Transverse colon (tissue), 4 donors: ENCODE measurements at places on chromosomes 12 and 14. TPM values are rescaled to one million over a fixed set of nuclear protein-coding genes. Genes with fewer than 3 reads are reported as not detected.
A peak's percentile ranks its signal among the peaks of the same experiment; 100 is the strongest.

NR2C1 gene
- total RNA-seq: 25.1 TPM

SCN8A gene
- 6.8 TPM for total RNA-seq

KLRB1 gene
- 5.2 TPM for total RNA-seq

MYF5 gene
- total RNA-seq: not detected

SSTR1 gene
- total RNA-seq: 10.1 TPM

GRCh38 chr14:91898372-91898771, 31.0 kb upstream of the TC2N start:
- H3K27me3 ChIP-seq: no peaks in the 10 kb centered on the region
- peak overlapping the region; percentile 60 for H3K27ac ChIP-seq
- H3K36me3 ChIP-seq: no peaks in the 10 kb centered on the region
- DNase-seq: no peak
- H3K4me1 ChIP-seq: peaks cover 11% of the 10 kb centered on the region

DNA sequence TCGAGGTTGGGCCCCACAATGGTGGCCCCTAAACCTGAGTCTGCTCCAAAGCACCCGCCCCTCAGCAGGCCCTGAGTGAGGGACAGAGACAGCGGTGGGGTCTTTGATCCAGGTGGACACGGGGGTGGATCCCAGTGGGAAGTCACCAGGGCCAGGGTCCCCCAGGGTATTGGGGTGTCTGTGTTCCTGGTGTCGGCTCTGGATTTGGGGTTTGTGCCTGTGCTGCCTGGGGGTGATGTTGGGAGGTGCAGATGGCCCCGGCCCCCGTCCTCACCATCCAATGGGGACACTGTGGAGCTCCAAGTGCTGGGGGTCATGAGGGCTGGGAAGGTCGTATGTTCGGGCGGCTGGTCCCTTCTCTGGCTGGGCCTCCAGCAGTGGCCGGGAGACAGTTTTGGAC, 354.2 kb downstream of the TMEM121 start:
- no peaks in the 10 kb centered on the region for H3K36me3 ChIP-seq
- no peaks in the 10 kb centered on the region for H3K4me1 ChIP-seq
- H3K27ac ChIP-seq: no peak overlapping the region
- no peak for DNase-seq
- no peaks in the 10 kb centered on the region for H3K27me3 ChIP-seq

DNA sequence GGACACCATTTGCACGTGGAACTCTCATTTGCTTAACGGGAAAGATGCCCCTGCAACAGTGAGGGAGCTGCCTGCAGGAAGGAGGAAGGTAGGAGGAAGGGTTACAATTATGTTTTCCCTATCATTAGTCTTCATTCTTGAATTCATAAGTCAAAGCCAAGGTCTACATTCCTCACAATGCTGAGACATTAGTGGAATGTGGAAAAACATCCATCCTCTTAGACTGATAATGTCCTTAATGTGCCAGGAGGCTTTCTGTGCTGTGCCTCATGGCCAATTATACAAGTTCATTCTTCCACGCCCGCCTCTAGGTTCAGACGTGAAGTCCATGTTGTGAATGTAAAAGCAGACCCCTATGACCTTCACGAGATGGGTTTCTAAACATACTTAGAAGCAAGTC, 1212.4 kb upstream of the TMEM132C start:
- H3K36me3 ChIP-seq: no peaks in the 10 kb centered on the region
- no peaks in the 10 kb centered on the region for H3K27me3 ChIP-seq
- DNase-seq: no peak
- no peak overlapping the region for H3K4me3 ChIP-seq
- H3K4me1 ChIP-seq: no peaks in the 10 kb centered on the region

DNA sequence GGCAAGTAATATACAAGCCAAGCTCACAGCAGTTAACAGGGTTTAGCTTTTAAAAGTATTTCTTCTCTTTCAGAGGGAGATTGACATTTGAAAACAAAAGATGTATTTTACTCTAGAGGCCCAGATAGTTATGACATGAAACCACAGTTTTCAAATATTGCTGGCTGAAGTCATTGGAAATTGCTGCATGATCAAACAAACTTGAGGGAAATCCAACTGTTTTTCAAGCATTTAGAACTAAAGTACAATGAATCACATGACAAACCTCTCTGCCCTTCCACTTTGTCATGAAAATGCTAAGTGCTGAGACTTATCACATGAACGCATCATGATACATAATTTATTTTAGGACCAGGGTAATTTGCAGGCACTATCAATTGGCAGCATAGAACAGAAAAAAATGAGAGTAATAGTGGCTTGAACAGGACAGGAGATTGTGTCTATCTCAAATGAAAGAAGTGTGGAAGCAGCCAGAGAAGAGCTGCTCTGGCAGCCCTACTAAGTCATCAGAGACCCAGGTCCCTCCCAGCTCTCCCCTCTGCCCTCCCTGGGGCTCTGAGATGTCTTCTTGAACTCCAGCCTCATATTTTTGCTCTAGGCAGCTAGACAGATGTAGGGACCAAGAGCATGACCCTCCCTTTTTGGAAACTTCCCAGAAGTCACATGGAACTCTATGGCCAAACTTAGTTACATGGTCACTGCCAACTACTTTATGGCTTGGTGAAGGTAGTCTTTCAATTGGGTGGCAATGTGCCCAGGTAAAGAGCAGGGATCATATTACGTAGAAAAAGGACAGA, 90.1 kb upstream of the PELI2 start:
- no peak overlapping the region for H3K4me3 ChIP-seq
- no peak overlapping the region for H3K27ac ChIP-seq
- H3K4me1 ChIP-seq: no peaks in the 10 kb centered on the region
- no peaks in the 10 kb centered on the region for H3K36me3 ChIP-seq

DNA sequence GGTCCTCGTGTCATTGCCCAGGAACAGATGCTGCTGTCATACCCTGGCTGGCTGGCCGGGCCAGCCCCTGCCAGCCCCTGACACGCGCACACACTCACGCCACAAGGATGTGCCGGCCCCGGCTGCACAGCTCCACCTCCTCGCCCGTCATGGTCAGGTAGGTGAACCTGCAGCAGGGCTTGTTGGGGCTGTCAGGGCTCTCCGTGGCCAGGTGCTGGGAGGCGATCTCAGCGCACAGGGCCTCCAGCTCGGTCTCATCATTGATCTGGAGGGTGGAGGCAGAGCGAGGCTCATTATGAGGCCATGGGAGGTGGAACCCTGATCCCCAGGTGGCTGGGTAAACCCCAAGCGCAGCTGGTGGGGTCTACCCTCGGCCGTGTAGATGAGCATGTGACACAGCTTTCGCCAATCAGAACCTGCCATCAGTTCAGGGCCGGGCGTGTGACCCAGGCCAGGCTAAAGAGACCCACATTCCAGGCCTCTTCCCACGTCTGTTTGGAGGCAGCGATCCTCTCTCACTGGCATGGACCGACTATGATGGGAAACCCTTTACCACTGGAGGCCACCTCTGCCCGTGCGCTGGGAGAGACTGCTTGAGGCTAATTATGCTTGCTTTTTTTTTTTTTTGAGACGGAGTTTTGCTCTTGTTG, 38.8 kb downstream of the TRAFD1 start:
- H3K36me3 ChIP-seq: no peaks in the 10 kb centered on the region
- no peaks in the 10 kb centered on the region for H3K27me3 ChIP-seq
- H3K4me1 ChIP-seq: no peaks in the 10 kb centered on the region
- H3K4me3 ChIP-seq: no peak overlapping the region
- H3K27ac ChIP-seq: no peak overlapping the region

DNA sequence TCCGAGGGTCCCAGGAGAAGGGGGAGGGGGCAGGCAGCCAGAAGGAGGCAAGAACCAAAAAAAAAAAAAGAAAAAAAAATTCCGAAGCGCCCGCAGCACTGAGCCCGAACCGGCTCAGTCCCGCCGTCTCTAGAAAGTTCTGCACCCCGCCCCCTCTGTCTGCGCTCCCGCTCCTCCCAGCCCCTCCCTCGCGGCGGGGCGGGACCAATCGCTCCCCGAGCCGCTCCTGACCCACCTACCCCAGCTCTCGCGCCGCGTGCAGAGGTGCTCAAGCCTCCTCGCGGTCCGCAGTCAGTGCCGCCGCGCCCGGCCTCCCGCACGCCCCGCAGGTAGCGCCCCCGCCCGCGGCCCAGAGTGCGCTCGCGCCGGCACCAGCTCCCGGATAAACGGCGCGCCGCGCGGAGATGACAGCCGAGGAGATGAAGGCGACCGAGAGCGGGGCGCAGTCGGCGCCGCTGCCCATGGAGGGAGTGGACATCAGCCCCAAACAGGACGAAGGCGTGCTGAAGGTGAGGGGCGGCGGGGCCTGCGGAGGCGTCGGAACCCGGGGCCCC, at the start of gene FKBP4:
TSS of gene FKBP4 (plus strand) at position 235 of the 554 bp plus-strand sequence. CDS start at position 405, 170 bp downstream.
- H3K4me3 ChIP-seq: peak within 1 kb of the TSS; percentile 94
- H3K36me3 ChIP-seq: peaks cover 17% of the 10 kb centered on the region
- H3K4me1 ChIP-seq: peaks cover 17% of the 10 kb centered on the region
- H3K27me3 ChIP-seq: no peaks in the 10 kb centered on the region
- H3K27ac ChIP-seq: peak within 1 kb of the TSS; percentile 90

DNA sequence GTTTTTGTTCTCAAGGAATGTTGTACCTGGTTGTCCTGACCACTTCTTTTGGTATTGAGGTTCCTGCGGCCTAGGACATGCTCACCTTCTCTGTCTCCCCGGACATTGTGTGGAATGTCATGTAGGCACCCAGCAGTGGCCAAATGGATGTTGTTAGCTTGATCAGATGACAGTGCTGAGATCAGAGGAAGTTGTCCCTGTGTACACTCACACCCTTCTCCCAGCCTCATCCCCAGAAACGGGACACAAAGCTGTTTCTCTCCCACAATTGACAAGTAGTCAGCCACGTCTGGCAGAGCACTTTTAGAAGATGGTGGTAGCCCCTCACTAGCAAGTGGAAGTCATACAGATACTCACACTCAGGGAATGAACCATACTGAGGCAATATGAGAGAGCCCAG, 3.0 kb downstream of the PLEKHH1 start:
- H3K4me3 ChIP-seq: no peak overlapping the region

- no peaks in the 10 kb centered on the region for H3K4me1 ChIP-seq
- no peak overlapping the region for H3K27ac ChIP-seq
- DNase-seq: no peak
- no peaks in the 10 kb centered on the region for H3K36me3 ChIP-seq
- no peaks in the 10 kb centered on the region for H3K27me3 ChIP-seq
Observed at GRCh38 chr14:55758796-55759195, 178.8 kb downstream of the KTN1 start.
